ENCODE measurements at places on chromosomes 13 and 19.

DNA sequence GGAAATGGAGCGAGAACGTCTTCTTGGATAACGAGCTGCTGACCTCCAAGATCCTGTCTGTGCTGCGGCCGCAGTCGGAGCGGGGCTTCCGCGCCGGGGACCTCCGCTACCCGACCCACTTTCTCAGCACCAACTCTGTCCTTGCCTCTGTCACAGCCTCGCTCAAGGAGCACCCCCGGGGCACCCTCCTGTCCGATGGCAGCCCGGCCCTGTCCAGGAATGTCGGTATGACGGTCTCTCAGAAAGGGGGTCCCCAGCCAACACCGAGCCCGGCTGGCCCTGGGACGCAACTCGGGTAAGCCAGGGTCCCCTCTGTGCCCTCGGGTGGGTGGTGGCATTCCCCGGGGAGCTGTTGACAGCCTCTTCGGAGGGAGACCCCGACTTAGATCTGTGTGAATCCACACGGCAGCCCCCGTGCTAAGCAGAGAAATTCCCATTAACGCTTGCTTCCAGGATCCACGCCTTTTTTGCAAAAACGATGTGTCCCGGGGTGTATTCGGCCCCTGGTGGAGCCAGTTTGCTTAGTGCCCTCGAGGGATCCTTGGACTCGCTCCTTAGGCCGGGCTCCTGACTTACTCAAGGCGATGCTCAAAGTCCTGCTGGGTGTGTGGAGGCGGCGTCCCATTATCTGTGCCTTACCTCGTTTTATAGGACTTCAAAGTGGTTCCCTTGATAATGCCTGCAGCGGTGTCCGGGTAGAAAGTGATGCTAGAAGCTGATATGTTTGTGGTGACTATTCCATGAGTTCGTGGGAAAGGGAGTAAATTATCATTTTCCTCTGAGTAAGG lies 48.5 kb downstream of the PEX11G start:
- DNase-seq, result no peak

DNA sequence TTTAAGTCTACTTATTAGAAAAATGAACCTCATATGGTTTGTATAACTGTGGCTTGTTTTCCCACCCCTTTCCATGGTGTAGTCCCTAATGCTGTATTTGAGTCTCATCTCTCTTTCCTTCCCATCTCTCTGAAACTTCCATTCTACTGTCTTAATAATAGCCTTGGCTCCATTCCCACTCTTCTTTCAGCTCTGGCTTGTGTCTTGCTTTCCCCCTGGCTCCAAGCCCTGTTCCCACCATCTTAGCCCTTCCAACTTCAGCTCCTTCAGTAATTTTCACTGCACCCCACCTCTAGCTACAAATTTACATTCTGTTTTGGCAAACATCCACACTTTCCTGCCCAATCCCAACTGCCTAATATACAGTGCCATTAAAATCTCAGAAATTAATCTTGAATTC lies 137.5 kb downstream of the SLITRK6 start:
- no peak for DNase-seq

- DNase-seq, result no peak
Observed at GRCh38 chr19:4357095-4357797, 13.9 kb downstream of the MPND start.

- no peak for DNase-seq
Observed at GRCh38 chr19:50300051-50300450, 29.1 kb downstream of the KCNC3 start.

DNA sequence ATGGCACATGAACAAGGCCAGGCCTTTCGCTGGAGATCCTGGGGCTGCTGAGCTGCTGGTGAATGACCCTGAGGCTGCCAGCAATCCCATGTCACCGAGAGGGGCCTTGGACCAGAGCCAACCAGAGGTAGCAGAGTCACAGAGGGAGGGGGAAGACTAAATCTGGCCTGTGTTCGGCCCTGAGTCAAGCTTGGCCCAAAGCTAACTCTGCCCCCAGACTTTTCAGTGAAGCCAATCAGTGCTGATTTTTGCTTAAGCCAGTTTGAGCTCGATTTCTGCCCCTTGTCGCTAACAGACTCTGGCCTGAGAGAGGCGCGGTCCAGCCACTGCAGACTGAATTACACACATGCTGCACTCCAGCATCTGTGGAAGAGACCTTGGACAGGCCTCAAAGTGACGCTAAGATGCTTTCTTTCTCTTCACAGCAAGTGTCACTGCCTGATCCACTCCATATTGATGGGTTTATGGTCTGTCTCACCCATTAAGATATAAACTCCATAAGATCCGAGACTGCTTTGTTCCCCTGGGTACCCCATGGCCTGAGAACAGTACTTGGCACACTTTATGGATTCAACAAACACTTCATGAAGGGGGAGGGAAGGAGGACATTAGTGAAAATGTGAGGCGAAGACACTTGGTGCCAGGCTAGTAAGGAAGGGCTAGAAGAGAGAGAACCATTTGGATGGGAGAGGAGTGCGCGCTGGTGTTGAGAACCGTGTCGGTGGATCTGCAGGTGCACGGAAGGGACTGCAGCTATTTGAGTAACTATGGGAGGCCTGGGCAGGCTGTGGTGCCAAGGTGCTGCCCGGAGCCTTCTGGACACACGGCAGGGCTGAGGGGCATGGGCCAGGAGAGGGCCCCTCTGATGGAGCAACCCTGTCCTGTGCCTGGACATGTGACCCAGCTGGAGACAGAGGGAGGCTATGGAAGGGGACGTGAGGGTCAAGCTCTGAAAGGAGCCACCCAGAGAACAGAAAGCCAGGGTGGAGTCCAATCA lies 17.6 kb downstream of the RANBP3 start:
- no peak for DNase-seq

DNA sequence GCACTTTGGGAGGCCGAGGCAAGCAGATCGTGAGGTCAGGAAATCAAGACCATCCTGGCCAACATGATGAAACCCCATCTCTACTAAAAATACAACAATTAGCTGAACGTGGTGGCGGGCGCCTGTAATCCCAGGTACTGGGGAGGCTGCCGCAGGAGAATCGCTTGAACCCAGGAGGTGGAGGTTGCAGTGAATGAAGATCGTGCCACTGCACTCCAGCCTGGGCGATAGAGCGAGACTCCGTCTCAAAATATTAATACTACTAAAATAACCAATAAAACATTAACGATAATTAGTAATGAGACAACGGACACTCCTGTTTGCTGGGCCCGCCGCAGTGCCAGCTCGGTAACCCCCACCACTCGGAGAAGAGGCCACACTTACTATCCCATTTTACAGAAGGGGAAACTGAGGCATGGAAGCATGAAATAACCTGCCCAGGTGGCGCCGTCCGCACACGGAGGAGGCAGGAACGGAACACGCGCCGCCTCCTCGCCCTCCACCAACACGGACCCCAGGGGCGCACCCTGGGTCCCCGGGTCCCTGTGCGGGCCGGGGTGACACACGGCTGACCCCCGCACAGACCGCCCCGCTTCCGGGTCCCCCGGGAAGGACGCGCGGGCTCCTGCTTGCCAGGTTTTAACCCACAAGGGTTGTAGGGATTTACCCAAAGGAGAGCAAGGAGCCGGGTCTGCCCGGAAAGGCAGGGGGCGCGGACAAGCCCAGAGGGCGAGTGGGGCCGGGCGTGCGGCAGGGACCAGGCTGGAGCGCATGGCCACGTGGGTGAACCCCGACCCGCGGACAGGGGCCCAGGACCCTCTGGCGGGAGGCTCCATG lies 1.6 kb downstream of the R3HDM4 start:
- DNase-seq, result no peak

DNA sequence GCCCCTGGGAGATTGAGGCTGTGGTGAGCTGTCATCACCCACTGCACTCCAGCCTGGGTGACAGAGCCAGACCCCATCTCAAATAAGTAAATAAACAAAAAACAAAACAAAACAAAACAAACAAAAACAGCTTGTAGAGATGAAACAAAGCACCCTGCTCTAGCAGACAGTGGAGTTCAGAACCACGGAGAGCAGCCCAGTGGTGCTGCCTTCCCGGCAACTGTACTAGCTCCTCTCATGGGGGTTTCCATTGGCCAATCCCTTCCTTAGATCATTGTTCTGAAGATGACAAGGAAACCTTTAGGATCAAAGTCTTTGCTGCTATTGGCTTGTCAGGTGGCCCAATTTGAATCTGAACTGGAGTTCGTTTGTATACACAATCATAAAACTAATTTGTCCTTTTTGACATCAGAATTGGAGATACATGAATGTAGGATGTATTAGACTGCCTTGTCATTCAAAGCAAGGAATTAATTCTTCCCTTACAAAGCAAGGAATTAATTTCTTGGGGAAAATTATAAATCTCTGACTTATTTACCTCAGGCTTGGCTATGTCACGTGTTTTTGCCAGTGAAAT lies 19.7 kb upstream of the SYCN start:
- DNase-seq, result peak; percentile 13

- no peak for DNase-seq
Observed at GRCh38 chr13:100129605-100130004, 40.7 kb downstream of the PCCA start.

GRCh38 chr19:10093295-10094186 lies 7.4 kb downstream of the SHFL start:
- DNase-seq, result no peak

- DNase-seq, result no peak
Observed at GRCh38 chr19:51810223-51810622, 15.3 kb downstream of the FPR3 start.

DNA sequence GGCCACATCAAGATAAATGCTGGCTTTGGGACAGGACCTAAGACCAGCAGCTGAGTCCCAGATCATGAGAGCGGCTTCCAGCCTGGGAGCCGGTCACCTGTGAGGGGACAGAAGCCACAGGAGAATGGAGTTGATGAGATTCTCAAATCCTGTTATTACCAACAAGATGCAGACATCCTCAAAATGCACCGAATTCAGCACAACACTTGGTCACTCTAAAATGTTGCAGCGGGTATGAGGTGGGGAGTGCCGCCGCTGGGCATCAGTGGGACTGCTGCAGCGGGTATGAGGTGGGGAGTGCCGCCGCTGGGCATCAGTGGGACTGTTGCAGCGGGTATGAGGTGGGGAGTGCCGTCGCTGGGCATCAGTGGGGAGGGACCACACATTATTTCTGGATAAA lies 21.2 kb downstream of the RANBP3 start:
- no peak for DNase-seq

- no peak for DNase-seq
Observed at GRCh38 chr13:83819156-83819555, 63.1 kb downstream of the SLITRK1 start.

DNA sequence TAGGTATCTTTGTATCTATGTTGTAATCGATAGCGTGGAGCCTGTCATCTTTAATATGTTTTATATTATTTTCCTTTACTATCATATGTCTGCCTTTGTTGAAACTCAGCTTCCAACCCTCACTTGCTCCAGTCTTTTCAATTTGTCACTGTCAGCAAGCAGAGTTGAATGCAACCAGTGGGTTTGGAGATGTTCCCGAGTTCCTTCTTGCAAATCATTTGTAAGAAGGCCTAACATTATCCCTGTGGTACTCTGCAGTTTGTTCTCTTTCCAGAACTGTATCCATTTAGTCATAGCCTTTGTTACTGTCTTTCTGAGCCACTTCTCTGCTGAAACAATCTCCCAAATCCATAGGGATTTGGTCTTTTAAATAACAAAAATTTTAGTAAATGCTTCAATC lies 41.8 kb downstream of the RNASEH2B start:
- DNase-seq, result no peak

- DNase-seq, result peak; percentile 12
Observed at GRCh38 chr13:74061926-74062595, 72.1 kb downstream of the KLF12 start.

DNA sequence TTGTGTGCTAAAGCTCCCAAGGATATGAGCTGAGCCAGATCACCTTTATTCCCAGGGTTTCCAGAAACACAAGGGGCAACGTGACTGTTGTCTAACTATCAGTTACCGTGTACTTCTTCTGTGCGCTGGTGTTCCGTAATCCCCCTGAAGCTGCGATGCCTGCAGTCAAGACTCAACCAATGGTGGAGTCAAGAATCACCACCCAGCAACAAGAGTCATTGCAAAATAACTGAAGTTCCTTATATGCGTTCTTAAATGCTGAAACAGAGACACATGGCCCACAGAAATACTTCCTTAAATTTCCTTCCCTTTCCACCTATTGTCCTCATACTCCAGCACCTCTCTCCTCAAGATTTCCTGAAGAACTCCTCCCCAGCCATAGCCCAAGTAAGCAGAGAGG lies 200.2 kb downstream of the KATNAL1 start:
- no peak for DNase-seq

GRCh38 chr19:38233740-38234251 lies 9.8 kb upstream of the DPF1 start:
- peak; percentile 78 for DNase-seq

DNA sequence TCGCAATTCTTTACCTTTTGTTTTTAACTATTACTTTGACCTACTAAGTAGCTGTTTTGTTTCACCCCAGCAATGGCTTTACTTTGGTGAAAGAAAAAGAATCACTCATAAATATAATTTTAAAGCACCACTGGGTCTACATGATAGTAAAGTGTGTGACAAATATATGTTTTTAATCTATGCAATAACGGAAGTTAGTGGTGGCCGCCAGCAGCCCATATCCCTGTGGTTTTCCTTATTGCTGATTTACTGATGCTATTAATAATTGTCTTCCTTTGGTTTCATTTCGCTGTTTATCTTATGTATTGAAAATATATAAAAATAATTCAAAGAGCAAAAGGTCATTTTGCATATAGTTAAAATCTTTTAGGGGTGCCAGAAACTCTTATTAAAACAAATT lies 491.3 kb downstream of the DIAPH3 start:
- DNase-seq, result no peak

DNA sequence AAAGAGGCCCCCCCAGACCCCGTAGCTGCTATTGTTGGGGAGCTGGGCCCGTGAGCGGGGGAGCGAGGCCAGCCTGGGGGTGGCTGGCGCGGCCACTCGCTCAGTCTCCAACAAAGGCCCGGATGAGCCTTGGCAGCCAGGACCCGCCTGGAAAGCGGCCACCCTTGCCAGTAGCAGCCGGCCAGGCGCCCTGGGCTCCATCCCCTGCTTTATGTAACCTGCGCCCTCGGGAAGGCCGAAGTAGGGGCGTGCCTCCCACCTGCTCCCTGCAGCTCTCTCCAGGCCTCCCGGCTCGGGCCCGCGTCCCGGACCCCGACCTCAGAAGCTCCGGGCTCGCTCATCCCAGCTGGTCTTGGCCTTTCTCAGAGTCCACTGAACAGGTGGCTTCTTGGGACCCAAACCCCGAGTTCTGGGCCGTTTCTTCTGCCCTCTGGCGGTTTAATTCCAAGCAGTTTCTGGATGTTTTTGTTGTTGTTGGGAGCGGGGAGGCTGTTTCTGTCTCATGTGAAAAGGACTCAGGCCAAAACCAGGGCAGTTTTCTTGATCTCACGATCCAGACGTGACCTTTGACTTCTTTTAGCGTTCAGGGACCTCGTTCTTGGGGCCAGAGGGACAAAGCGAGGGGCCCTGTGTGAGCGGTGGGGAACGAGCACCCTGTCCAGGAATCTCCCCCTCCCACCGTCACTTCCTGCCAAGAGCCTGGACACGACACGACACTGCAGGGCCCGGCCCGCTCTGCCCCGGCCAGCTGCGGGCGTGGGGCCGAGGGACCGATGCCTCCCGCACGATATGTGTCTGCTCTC lies 1.2 kb downstream of the CDC34 start:
- peak; percentile 35 for DNase-seq

DNA sequence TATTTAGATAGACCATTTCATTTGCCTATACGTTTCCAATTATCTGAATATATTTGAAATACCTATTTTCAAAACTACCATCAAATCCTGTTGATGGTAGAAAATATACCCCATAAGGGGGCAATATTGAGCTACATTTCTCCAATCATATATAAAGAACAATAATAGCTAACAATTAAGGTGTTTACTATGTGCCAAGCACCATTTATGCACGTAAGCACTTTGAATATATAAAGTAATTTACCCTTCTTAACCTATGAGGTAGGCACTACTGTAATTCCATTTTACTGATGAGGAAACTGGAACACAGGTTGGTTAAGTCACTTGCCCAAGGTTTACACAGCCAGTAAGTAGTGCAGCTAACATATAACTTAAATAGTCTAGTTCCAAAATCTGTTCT lies 79.2 kb downstream of the UBL3 start:
- DNase-seq, result no peak
